Endodermal cell (in vitro differentiated cells): ENCODE measurements at places on chromosomes 11 and 22. TPM values are rescaled to one million over a fixed set of nuclear protein-coding genes. Genes with fewer than 3 reads are reported as not detected.
A peak's percentile ranks its signal among the peaks of the same experiment; 100 is the strongest.

GRCh38 chr11:114063149-114063828, 3.8 kb downstream of the ZBTB16 start:
- no peak overlapping the region for H3K27ac ChIP-seq
- no peak overlapping the region for H3K4me3 ChIP-seq
- peaks cover 88% of the 10 kb centered on the region for H3K27me3 ChIP-seq
- H3K36me3 ChIP-seq, result no peaks in the 10 kb centered on the region
- peaks cover 6% of the 10 kb centered on the region for H3K4me1 ChIP-seq

GRCh38 chr11:6365659-6366058, 24.6 kb upstream of the SMPD1 start:
- no peak for DNase-seq
- no peaks in the 10 kb centered on the region for H3K27me3 ChIP-seq
- no peaks in the 10 kb centered on the region for H3K36me3 ChIP-seq
- H3K4me1 ChIP-seq, result no peaks in the 10 kb centered on the region
- H3K4me3 ChIP-seq, result no peak overlapping the region
- H3K27ac ChIP-seq, result no peak overlapping the region

DNA sequence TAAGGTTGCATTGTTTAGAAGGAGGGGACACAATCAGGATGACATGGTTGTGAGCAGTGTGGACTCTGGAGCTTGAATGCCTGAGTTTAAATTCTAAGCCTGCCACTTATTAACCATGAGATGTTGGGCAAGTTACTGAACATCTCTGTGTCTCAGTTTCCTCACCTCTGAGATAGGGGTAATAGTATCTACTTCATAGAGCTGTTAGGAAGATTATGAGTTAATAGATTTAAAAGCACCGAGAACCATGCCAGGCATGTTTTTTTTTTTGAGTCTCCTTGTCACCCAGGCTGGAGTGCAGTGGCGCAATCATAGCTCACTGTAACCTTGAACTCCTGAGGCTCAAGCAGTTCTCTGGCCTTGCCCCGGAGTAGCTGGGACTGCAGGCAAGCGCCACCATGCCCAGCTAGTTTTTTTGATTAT, 33.3 kb downstream of the ST14 start:
- H3K4me1 ChIP-seq, result no peaks in the 10 kb centered on the region
- H3K36me3 ChIP-seq, result no peaks in the 10 kb centered on the region
- H3K27ac ChIP-seq, result no peak overlapping the region

SLC22A8 gene
- total RNA-seq, result 0.16 TPM in 1 of 2 replicates, not detected in the other

DNA sequence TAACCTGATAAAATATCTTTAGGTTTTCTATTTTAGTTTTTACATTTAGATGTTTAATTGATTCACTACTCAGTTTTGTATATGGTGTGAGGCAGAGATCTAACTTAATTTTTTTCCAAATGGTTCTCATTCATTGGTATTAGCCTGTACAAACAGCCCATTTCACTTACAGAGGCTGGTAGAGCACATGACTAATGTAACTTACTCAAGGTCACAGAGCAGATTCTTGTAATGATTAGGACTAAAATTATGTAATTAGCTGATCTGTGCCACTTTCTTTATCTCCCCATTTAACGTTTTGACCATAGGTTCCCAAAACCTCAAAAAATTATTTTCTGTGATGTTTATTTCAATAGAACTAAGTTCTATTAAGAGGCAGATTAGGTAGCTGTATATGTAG, 16.5 kb upstream of the TNRC6B start:
- no peak overlapping the region for H3K27ac ChIP-seq
- no peak for DNase-seq
- H3K27me3 ChIP-seq, result no peaks in the 10 kb centered on the region
- no peaks in the 10 kb centered on the region for H3K4me1 ChIP-seq

GRCh38 chr11:127919206-127920000, 668.0 kb downstream of the ETS1 start:
- no peak overlapping the region for H3K27ac ChIP-seq
- no peaks in the 10 kb centered on the region for H3K4me1 ChIP-seq
- H3K27me3 ChIP-seq, result no peaks in the 10 kb centered on the region
- no peaks in the 10 kb centered on the region for H3K36me3 ChIP-seq

DNA sequence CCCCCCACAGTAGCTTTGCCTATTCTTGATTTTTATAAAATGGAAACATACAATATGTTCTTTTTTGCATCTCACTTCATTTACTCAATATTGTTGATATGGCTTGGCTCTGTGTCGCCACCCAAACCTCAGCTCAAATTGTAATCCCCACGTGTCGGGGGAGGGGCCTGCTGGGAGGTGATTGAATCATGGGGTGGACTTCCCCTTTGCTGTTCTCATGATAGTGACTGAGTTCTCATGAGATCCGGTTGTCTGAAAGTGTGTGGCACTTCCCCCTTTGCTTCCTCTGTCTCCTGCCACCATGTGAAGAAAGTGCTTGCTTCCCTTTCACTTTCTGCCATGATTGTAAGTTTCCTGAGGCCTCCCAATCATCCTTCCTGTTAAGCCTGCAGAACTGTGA, 431.3 kb downstream of the MN1 start:
- H3K36me3 ChIP-seq, result no peaks in the 10 kb centered on the region
- no peaks in the 10 kb centered on the region for H3K4me1 ChIP-seq
- H3K27ac ChIP-seq, result no peak overlapping the region
- H3K4me3 ChIP-seq, result no peak overlapping the region

HINFP gene
- total RNA-seq, result 35.5 and 43.8 TPM in 2 replicates

DNA sequence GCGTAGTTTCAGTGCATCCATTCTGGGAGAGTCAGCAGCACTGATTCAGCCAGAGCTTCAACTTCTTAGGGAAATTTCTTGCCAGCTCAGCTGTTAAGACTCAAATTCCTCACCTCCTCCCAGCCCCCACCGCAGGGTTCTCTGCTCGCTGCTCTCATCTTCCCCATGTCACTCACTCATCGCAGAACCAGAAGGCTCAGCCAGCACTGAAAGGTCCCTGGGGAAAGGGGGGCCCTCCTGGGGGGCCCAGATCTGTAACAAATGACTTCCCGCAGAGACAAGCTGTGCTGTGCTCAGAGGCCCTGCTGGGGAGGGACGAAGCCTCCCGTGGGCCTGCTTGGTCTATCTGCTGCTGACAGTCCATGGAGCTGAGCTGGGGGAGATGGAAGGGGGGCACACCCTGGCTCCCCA, 220.6 kb downstream of the NTM start:
- peak overlapping the region; percentile 9 for H3K4me3 ChIP-seq
- DNase-seq, result peak; percentile 89
- H3K27me3 ChIP-seq, result no peaks in the 10 kb centered on the region
- no peaks in the 10 kb centered on the region for H3K36me3 ChIP-seq
- H3K4me1 ChIP-seq, result peaks cover 14% of the 10 kb centered on the region

CLCF1 gene
- total RNA-seq, result 3.2 and 3.6 TPM in 2 replicates

DNA sequence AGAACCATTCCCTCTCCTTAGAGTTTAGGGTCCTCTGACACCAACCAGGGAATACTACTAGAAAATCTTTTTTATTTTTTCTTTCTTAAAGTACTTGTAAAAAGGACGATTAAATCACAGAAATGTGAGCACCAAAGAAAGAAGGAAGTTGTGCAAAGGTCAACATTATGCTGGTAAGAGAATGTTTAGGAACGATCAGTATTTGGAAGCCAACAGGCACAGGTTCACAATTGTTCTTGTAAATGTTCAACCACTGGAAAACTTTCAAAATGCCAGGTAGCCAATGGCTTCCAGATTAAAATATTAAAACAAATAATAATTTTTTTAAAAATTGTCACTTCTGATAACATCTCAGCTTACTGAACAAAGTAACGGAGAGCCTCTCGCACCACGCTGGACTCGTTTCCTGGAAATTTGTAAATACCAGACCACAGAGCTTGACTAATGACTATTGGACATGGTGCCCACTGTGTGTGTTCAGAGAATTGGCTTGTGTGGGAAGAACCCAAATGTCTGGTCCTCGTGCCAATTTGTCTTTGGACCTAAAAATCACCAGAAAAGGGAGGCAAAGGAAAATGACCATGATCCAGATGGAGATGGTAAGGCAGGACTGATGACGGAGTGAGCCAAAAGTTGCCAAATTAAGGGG, 20.8 kb downstream of the COMMD9 start:
- DNase-seq, result no peak
- H3K27ac ChIP-seq, result no peak overlapping the region
- H3K4me3 ChIP-seq, result no peak overlapping the region
- no peaks in the 10 kb centered on the region for H3K27me3 ChIP-seq

GRCh38 chr11:23201936-23202522, 341.8 kb upstream of the CCDC179 start:
- no peaks in the 10 kb centered on the region for H3K4me1 ChIP-seq
- DNase-seq, result no peak
- no peak overlapping the region for H3K4me3 ChIP-seq

CARD16 gene
- not detected in 3 replicates for total RNA-seq

C22orf15 gene
- total RNA-seq, result 1.5 and 1.6 TPM in 2 replicates

DNA sequence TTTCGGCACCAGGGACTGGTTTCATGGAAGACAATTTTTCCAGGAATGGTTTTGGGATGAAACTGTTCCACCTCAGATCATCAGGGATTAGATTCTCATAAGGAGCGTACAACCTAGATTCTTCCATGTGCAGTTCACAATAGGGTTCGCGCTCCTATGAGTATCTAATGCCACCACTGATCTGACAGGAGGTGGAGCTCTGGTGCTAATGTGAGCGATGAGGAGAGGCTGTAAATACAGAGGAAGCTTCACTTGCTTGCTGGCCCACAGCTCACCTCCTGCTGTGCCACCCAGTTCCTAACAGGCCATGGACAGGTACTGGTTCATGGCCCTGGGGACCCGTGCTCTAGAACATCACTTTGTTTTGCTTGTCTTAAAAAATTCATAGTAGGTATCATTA, 41.8 kb upstream of the AMPD3 start:
- no peak for DNase-seq
- peaks cover 4% of the 10 kb centered on the region for H3K4me1 ChIP-seq
- no peaks in the 10 kb centered on the region for H3K36me3 ChIP-seq
- H3K4me3 ChIP-seq, result no peak overlapping the region
- H3K27me3 ChIP-seq, result no peaks in the 10 kb centered on the region

LBHD1 gene
- total RNA-seq, result 5.9 to 10.3 TPM (median 7.5 TPM) in 3 replicates

OR8G1 gene
- total RNA-seq, result 0.11 and 0.34 TPM in 2 replicates

GRCh38 chr11:12724301-12725054, 50.3 kb downstream of the TEAD1 start:
- peaks cover 31% of the 10 kb centered on the region for H3K4me1 ChIP-seq
- peak; percentile 93 for DNase-seq
- no peaks in the 10 kb centered on the region for H3K27me3 ChIP-seq
- peak overlapping the region; percentile 25 for H3K27ac ChIP-seq
- H3K36me3 ChIP-seq, result peaks cover 12% of the 10 kb centered on the region
- no peak overlapping the region for H3K4me3 ChIP-seq

GRCh38 chr11:118212781-118213191, 12.0 kb downstream of the JAML start:
- no peak for DNase-seq
- no peaks in the 10 kb centered on the region for H3K27me3 ChIP-seq
- no peaks in the 10 kb centered on the region for H3K36me3 ChIP-seq
- H3K27ac ChIP-seq, result no peak overlapping the region

PNPLA3 gene
- total RNA-seq, result 42.5 and 52.6 TPM in 2 replicates

SLC43A3 gene
- total RNA-seq, result 10.6 and 12.3 TPM in 2 replicates

DNA sequence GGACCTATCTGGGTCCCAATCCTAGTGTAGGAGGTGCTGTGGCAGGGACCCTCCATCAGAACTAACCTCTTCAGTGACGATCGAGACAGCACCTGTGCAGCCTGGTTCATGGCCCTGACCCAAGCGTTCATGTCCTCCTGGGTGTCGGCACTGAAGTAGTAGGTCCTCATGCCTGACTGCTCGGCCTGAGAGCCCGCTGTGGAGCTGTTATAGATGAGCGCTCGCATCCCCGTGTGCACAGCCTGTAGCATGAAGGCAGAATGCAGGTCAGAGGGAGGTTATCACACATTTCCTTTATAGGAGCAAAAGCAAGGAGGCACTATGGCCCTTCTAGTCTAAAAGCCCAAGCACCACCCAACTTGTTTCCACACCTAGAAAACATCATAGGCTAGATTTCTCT, 103.0 kb downstream of the C11orf58 start:
- no peaks in the 10 kb centered on the region for H3K27me3 ChIP-seq
- H3K36me3 ChIP-seq, result peaks cover 34% of the 10 kb centered on the region
- H3K4me3 ChIP-seq, result no peak overlapping the region
- H3K4me1 ChIP-seq, result no peaks in the 10 kb centered on the region

JAM3 gene
- 30.2 to 41.8 TPM (median 38.4 TPM) in 3 replicates for total RNA-seq

DRD4 gene
- 1.8 to 7.0 TPM (median 3.1 TPM) in 3 replicates for total RNA-seq

- no peaks in the 10 kb centered on the region for H3K4me1 ChIP-seq
- no peaks in the 10 kb centered on the region for H3K27me3 ChIP-seq
- no peak overlapping the region for H3K27ac ChIP-seq
- no peak for DNase-seq
- no peak overlapping the region for H3K4me3 ChIP-seq
- H3K36me3 ChIP-seq, result no peaks in the 10 kb centered on the region
Measured at GRCh38 chr11:112656772-112657428, 304.3 kb upstream of the NCAM1 start.

DNA sequence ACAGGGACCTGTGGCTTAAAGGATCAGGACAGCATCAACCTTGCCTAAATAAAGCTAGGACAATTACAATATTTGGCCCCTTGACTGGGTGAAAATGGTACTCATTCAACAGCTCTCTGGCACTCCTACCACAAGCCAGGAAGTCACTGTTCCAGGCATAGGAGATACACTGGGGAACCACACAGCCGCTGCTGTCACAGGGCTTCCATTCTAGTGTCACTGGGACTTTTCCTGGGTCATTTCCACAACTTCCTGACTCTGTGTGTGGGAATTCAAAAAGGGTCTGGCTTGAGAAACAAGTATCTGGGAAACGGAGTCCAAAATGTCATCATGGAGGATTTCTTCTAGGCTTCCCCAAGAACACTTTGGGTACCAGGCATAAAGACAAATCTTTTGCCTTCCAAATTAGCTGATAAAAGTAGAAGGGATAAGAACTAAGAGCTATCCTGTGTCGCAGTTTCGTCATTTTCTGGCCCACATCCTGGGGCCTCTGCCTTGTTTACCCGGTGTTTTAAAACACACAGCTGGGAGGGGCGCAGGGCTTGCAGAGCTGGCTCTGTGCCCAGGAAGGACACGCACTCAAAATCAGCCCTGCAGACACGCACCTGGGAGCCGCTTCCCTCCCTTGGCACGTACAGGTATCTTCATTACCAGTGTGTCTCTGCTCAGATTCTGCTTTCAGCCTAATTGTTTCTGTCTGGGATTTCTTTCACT, 38.0 kb downstream of the TMEM45B start:
- H3K4me3 ChIP-seq, result no peak overlapping the region
- no peak for DNase-seq
- H3K36me3 ChIP-seq, result peaks cover 10% of the 10 kb centered on the region
- H3K4me1 ChIP-seq, result peaks cover 7% of the 10 kb centered on the region

- DNase-seq, result no peak
- H3K27me3 ChIP-seq, result no peaks in the 10 kb centered on the region
- H3K4me1 ChIP-seq, result no peaks in the 10 kb centered on the region
- no peak overlapping the region for H3K4me3 ChIP-seq
Measured at GRCh38 chr11:121489823-121490222, 37.1 kb upstream of the SORL1-AS1 start.

MYRF gene
- 21.5 and 30.3 TPM in 2 replicates for total RNA-seq
